Activated gamma-delta T cell treated with anti-CD3 and anti-CD28 coated beads, Interleukin-2, amount 50 U/mL, for 16 hours (primary cell): ENCODE measurements at places on chromosomes 11 and 22.

GRCh38 chr11:121899520-121899919 is 216.5 kb downstream of the BLID start:
- DNase-seq = no peak

GRCh38 chr22:28873183-28873963 is 10.0 kb upstream of the ZNRF3 start:
- DNase-seq = no peak

DNA sequence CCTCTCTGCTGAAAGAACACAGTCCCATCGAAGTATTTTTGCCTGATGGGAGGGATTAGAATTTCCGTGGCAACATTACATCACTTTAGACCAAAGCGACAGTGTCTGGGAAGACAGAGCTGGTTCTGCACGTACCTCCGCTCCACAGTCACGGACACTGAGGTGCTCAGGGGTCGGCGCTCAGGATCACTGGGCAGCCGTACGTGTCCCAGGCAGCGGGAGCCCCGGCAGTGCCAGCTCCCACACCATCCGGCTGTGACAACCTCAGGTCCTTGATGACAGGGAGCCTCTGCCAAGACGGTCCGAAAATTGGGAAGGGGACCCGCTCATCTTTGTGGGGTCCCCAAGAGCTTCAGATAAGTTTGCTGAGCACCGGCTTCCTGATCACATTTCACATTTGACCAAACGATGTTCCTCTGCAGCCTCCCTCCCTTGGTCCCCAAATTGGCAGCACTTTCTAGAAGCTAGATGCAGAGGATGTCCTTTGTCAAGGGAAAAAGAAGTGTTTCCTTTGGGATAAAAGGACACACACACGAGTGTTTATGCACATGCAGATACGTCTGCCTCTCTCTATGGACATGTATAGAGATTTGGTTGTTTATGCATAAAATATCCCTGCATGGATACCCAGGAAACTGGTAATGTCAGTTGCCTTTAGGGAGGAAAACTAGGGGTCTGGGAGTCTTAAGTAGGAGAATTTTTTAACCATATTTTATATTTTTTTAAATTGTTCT is 61.6 kb upstream of the LINC01488 start:
- DNase-seq = no peak

DNA sequence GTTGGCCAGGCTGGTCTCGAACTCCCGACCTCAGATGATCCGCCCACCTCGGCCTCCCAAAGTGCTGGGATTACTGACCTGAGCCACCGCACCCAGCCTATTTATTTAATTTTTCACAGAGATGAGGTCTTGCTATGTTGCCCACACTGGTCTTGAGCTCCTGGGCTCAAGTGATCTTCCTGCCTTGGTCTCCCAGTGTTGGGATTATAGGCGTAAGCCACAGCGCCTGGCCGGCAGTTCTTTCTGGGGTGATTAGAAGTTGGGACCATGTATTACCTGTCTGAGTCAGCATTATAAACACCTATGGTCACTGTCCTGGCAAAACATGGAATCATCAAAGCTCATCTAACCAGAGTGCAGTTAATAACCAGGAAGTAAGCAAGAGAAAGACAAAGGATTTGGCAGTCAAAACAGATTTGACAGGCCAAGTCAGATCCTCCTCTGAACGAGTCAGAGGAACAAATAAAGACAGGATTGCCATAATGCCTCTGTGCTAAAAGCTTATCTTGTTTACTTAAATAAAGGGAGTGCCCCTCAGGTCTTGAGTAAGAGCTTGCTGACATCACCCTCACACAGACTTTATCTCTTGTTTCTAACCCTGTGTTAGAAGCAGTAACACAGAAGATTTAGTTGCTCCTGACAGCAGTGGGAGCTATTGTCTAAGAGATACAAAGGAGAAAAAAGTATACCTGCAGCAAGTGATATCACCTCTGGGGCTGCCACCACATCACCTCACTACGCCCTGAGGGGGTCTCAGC is 3.7 kb downstream of the SERPIND1 start:
- no peak for DNase-seq

GRCh38 chr11:84503503-84503902 is 1123.6 kb downstream of the DLG2 start:
- no peak for DNase-seq

DNA sequence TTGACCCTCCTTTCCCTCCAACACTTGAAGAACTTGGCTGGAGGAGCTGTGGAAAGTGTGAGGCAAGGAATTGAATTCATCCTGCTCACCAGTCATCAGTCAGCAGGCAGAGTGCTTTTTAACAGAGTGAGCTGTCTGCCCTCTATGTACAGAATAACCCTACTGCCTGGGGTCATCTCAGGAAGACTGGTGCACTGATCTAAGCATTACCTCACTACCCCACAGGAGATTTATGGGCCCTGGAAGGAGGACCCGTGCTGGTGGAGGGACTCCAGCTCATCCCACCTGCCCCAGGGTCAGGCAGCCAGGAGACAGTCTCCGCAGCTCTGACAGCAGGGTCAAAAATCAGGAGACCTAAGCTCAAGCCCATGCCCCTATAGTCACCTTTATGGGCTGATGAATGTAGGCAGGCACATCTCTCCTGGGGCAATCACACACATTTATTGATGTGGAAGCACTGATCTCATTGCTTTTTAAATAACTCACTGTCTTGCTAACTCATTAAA is 270.8 kb upstream of the SESN3 start:
- DNase-seq = no peak

GRCh38 chr11:123582992-123583504 is 71.4 kb downstream of the SCN3B start:
- no peak for DNase-seq

DNA sequence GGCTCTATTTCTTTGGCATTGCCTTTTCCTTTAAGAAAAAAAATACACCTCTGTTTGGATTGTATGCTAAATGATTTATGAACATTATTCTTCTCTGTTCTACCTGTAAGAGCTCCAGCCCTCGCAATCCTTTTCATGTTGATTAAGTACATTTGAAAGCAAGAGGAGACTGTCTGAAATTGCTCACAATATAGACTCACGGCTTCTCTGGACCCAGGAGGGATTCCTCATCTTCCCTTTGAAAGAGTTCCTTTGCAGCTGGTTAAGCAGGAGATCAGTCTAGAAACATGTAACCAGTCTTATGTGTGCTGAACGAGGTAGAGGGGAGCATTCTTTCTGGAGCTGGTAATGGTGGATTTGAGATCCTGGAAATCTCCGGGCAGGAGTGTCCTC is 47.4 kb downstream of the PKNOX2 start:
- DNase-seq = no peak

DNA sequence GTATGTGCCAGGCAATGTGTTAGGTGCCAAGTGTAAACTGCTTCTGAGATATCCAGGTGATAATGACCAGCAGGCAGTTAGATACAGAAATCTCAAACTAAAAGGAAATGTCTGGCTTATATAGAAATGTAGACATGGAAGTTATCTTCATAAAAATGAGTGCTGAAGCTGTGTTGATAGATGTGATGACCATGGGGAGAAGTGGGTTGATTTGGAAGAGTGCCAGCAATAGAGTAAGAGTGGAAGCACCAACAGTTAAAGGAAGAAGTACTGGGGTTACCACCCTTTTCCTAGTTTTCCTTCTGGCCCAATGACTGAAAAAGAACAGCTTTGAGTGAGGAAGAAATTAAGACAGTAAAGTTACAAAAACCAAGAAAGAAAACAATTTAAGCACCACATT is 68.5 kb downstream of the C2CD3 start:
- no peak for DNase-seq

GRCh38 chr11:61342207-61342803 is 9.3 kb downstream of the TKFC start:
- no peak for DNase-seq

DNA sequence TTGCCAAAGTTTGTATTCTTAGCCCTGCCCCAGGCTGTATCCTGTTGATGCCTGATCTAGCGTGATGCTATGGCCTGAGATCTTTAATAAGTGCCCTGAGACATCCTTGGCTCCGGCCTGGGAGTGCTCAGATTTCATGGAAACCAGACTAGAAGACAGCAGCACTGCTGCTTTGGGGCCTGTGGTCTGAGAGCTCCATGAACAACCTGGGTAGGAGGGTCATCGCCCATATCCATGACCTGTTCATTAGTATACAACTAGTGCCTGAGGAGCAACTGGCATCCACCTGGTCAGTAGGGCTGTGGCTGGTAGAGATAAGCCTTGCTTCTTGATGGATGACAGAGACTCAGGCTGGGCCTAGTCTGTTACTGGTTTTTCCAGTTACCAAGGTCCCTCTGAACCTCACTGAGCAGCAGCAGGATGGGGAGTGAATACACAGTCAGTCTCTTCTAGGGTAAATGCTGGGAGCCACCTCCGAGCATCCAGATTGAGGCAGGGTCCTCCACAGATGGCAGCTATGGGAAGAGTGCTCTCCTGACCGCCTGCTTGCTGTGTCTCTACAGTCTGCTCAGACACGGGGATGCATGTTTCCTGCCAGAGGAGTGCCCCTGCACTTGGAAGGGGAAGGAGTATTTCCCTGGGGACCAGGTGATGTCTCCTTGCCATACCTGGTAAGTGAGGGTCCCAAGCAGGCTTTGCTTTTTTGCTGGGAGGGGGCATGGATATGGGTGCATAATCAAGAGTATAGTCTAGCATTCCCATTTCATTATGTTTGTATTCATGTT is 39.0 kb downstream of the OTOG start:
- no peak for DNase-seq

DNA sequence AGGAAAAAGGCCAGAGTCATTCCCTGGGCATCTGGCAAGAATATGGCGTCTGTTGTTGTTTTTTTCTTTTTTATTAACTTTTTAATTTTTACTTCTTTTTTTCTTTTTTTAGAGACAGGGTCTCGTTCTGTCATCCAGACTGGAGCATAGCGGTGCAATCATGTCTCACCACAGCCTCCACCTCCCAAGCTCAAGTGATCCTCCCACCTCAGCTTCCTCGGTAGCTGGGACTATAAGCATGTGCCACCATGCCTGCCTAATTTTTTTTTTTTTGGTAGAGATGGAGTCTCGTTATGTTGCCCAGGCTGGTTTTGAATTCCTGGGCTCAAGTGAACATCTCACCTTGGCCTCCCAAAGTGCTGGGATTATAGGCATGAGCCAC is 54.0 kb upstream of the PRDM11 start:
- no peak for DNase-seq

DNA sequence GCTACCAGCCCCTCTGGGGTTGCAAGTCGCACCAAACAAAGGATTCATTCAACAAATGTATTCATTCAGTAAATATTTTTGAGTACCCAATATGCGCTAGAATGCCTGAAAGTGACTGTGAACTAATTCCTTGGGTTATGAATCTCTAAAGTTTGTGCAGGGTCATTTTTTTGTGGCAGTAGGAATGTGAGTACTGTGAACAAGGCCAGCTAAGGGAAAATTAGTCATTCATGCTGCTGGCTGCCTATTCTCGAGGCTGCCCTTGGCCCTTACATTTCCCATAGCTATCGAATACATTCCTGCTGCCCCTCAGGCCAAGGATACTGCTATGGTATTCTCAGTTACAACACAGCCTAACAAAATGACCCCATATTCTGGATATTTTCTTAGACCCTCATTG is 141.6 kb downstream of the TRPC6 start:
- no peak for DNase-seq

GRCh38 chr11:120332822-120333716 is 3.1 kb upstream of the ARHGEF12 start:
- no peak for DNase-seq

- DNase-seq = no peak
Observed at GRCh38 chr11:75311858-75312288, 39.6 kb downstream of the ARRB1 start.

- DNase-seq = no peak
Observed at GRCh38 chr11:66004186-66004585, 1.9 kb downstream of the BANF1 start.

DNA sequence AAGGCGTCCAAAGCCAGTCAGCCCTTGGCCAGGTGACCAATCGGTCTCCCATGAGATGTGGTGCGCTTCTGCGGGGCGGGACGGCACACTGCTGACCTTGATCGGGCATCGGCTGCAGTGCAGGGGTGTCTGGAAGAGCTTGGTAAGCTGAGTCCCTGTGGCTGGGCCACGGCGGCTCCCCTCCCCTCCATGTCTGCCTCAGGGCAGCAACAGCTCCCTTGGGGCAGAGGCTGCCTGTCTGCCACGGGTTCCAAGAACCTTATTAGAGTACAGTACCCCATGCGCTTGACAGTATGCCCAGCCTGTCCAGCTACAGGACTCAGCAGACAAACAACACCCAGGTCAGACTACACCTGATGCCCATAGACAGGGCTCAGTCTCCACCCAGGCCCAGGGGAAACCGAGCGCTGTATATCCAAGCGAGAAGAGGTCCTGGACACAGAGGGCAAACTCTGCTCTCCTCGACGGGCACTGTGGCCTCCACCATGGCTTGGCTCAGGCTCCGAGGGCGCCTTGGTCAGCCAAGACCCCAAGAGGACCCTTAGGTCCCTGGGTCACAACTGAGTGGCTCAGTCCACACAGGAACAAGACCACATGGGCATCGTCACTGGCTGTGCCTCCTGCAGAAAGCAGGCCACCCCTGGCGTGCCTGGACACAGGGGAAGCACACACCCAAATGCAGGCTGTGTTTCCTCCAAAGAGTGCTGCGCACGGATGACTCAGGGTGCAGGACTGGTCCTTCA is 18.9 kb downstream of the TSPAN32 start:
- no peak for DNase-seq

- DNase-seq = no peak
Observed at GRCh38 chr11:88105526-88105925, 69.7 kb downstream of the RAB38 start.

GRCh38 chr22:26550498-26551033 is 38.3 kb upstream of the TFIP11 start:
- no peak for DNase-seq

- DNase-seq = no peak
Observed at GRCh38 chr22:24068377-24068680, 57.2 kb downstream of the CABIN1 start.

DNA sequence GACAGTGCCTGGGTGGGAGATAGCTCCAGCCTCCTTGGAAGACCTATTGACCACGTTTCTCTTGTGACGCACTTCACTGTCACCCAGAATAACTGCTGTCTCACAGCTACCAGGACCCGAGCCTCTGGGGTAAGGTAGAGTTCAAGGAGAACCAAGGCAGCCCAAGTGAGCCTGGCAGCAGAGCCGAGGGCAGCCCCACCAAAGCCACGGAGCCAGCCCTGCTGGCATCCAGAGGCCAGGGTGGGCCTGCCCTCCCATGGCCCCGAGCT is 32.8 kb downstream of the RSPH14 start:
- no peak for DNase-seq

- DNase-seq = no peak
Observed at GRCh38 chr11:69398529-69399492, 82.7 kb upstream of the LINC01488 start.
